Cerebellar nuclear complex (tissue), 1 donor: ENCODE measurements at places on chromosomes 13 and 19.

DNA sequence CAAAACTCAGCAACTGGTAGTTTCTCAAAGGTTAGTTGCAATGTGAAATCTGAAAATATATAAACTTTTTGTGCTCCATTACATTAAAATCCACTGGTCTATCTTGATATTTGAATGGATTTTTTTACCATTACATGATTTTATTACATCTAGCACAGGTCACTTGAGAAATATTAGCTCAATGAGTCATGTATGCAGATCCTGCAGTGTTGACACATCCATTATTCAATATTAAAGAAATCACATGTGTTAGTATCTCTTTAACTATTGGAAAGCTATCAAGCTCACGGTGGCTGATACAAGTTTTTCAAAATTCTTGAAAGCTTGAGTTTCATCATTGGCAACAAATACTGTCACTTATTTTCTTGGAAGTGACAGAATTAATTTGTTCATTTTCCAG, 373.9 kb upstream of the TSHZ3 start:
- DNase-seq, result no peak

GRCh38 chr13:80121038-80121437, 219.9 kb downstream of the SPRY2 start:
- no peak for DNase-seq

DNA sequence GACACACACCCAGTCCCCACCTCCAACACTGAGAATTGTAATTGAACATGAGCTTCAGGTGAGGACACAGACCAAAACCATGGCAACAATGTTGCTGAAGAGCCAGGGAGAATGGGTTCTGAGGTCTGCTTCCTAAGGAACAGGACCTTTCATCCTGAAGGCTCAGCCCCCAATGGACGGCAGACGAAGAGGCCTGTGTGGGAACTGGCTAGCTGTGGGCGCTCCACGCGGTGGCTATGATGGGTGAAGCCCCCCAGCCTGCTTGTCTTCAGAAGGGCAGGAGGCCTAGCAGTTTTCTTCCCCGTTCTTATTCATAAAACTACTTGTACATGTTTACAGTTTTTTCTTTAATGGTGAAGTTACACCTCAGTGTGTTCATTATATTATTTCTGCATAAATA, 136.1 kb upstream of the SPACA7 start:
- no peak for DNase-seq

DNA sequence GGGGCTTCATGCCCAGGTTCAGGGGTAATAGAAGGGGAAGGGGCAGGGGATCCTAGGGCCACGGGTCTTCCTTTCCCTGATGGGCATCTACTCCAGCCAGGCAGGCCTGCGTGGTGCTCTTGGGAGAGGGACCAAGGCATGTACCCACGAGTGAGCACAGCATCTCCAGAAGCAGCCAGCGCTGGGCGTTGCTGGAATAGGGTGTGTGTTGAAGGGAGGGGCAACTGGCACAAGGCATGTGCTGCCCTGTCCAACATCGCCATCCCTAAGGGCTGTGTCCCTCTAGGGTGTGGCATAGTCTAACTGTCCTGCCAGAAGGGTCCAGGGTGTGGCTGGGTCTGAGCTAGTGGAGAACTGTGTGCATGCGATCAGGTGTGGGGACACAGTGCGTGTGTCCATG, 2.9 kb downstream of the NOTCH3 start:
- DNase-seq, result no peak

- DNase-seq, result no peak
Observed at GRCh38 chr19:1285737-1286360, at the start of gene EFNA2. Gene EFNA2, plus strand, starts transcription at chr19:1285873. Its CDS starts 296 bp downstream, at chr19:1286169.

DNA sequence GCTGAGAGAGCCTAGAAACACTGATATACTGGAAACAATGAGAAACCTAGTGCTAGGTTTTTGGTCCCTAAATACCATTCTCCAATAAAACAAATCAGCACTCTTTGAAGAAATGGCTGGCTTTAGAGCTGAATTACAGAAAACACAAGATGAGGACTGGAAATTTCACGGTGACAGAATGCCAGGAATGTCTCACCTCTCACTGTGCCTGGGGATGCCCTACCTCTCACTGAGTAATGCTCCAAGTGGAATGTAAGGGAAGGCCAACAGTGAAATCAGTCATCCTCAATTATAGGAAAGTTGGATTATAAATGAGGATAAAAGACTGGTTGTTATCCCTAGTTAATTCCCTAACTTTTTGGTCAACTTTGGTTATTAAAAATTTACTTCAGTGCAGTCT, 259.0 kb downstream of the NALCN start:
- DNase-seq, result no peak

DNA sequence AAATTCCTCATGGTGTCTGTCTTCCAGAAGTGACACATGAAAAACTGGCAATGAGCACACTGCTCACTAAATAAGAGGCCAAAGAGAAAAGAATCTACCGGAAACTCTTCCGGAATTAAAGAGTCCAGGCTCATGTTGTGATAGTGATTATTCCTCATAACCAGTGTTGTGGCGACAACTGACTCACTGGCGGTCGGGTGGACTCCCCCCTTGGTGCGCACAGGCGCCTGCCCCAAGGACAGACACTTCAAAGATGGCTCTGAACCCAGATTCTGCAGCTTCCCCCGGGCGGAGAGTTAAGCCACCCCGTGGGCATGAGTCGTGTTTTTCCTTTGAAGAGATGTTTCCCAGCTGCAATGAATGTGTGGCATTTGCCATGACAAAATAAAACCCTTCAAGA, 10.3 kb downstream of the IL17D start:
- DNase-seq, result no peak

DNA sequence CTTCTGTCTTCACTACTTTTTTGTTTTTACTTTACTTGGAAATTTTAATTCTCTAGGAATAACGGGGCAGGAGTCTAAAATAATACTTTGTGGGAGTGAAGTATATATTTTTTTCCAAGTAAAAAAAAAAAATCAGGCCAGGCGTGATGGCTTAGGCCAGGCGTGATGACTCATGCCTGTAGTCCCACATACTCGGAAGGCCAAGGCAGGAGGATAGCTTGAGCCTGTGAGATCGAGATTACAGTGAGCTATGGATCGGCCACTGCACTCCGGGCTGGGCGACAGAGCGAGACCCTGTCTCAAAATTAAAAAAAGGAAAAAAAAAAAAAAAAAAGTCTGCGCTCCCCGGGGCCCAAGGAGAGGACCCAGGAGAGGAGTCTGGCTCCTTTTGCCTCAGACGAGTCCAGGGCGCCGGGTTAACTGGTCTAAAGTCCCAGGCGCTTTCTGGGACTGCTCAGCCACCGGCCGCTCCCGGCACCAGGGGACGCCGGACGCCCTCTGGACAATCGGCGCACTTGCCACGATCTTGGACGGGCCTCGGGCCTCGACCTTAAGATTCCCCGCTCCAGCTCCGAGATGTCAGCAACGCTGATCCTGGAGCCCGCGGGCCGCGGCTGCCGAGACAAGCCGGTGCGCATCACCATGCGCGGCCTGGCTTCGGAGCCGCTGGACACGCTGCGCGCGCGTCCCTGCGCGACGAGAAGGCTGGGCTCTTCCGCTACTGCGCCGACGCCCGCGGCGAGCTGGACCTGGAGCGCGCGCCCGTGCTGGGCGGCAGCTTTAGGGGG, 2.7 kb upstream of the ZFP82 start:
- no peak for DNase-seq

GRCh38 chr13:39536274-39536673, 66.7 kb downstream of the LHFPL6 start:
- peak; percentile 39 for DNase-seq

GRCh38 chr13:41458187-41458760, 924 bp downstream of the RGCC start:
- DNase-seq, result no peak

DNA sequence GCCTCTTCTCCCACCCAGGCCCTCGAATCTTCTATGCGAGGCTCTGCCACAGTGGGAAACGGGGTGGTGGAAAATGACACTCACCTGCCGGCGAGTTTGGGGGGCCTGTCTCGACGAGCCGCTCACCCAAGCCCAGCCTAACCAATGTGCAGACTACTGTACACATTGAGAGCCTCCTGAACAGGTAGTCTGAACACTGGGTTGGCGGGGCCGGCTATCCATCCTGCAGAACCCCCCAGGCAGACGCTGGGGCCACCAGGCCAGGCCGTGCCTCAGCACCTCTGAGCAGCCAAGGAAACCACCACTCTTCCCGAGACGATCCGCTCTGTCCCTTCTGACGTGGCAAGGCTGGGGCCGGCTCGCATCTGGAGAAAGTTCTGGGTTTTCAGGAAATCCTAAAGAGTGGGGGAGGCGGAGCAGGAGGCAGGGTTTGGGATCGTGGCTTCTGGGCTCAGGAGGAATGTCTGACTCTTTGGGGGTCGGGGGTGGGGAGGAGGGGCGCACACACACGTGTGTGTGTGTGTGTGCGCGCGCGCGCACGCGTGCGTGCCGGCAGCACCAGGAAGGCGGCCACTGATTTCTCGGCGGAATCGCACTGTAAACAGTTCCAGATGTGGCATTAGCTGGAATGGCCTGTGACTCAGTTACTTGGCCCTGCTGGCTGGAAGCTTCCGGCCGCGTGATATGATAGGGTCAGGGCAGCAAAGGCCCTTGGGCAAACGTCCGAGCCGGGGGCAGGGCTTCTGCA, 18.5 kb downstream of the TMED1 start:
- no peak for DNase-seq

DNA sequence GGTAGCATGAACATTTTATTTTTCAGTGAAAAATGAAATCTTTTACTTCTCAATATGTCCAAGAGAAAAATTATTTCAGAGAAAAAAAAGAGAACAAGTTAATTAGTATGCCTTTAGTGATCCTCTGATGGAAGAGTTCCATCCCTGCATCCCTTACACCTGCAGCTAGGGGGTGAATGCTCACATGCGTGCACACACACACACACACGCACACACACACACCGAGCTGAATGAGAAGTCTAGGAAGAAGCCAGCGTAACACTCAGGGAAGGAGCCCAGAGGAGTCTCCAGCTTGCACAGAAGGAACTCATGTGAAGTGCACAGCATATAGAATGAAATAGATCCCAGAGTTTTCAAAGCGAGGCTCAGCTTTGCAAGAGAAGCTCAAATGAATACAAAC, 510.5 kb downstream of the IRS2 start:
- DNase-seq, result no peak

DNA sequence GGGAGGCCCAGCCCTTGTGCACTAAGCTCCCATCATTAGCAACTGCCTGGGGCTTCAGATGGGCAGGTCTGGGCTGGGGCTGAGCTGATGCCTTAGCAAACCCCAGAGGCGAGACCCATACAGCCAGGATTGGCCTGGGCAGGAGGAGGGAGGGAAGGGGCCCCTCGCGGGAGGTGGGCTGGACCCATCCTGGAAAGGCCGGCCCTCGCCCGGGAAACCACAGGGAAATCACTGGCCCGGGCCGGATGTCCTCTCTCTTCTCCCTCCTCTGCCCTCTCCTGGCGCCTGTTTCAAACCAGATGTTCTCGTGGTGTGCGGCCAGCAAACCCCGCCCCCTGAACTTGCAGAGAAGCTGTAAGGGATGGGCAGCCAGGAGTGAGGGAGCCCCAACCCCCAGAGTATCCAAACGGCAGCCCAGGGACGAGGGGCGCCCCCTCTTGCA, 43.1 kb downstream of the TMEM255B start:
- DNase-seq, result no peak

DNA sequence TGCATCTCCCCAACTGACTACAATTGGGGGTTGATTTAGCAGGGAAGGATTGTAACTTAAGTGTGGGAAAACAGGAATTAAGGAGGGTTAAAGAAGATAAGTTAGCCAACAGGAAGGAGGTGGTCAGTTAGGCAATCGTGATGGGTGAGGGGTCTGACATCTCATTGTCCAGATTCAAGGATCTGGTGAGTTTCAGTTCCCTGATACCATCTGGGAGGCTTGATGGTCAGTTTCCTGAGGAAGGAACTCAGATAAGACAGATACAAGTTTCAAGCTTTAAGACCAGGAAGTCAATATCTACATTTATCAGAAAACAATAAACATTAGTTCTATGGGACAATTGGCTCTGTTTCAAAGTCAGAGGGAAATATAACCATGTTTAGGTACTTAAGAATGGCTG, 601.8 kb downstream of the SLITRK6 start:
- no peak for DNase-seq

DNA sequence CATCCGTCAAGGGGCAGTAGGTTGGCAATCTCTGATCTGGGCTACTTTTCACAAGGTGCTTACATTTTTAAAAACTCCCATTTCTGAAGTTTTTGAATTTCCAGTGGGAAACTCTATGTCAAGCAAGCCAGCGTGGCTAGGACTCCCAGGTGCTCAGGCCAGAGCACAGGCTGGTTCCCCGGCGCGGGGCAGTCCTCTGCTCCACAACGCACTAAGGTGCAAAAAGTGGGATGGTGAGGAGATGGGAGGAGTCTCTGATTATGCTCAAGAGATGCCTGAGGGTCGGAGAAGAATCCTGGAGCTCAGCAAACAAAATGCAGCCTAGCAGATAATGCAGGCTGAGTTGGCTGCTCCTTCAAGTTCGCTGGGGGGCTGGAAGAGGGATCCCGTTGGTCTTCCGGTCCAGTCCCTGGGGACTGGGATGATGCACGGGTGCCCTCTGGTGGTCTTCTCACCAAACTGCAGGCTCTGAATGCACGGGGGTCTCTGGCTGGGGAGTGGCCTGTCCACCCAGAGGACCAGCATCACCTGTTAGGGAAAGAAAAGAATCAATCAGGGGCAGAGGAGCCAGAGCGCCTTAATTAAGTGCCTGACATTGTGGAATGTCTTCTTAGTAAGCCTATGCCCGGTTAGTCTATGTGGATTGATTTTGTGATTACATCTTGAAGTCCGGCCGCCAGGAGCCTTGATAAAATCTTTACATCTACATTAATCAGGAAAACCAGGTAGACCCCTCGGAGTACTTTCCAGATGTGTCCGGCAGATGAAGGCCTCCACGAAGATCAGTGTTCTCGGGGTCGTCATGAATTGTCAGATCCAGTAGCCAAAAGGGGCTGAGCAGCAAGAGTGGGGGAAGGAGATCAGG, 244.4 kb upstream of the MAB21L1 start:
- no peak for DNase-seq

GRCh38 chr13:80448725-80449124, 107.8 kb upstream of the SPRY2 start:
- no peak for DNase-seq

GRCh38 chr19:56189785-56190184, 7.8 kb downstream of the ZSCAN5B start:
- no peak for DNase-seq

DNA sequence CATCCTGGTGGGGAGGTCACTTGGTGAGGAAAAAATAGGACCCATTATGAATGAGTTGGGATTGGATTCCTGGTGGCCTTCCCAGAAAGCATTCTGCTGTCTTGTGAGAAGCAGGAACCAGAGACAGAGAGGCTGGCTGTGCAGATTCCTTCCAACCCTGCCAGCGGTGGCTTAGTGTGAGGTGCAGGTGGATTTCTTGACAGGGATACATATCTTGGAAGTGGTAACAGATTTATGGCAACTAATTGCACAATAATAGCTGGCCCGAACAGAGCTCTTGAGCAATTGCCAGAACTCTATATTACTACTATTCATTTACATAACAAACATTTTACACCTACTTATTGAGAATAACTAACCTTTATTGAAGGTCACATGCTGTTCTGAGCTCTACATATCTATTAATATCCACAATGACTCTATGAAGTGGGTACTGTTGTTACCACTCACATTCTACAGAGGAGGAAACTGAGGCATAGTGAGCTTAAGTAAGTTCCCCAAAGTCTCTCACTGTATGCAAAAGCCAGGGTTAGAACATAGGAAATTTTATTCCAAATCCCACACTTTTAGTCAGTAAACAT, 173.9 kb upstream of the SERP2 start:
- no peak for DNase-seq

GRCh38 chr19:33468361-33469170, 53.0 kb downstream of the PEPD start:
- no peak for DNase-seq
